ENCODE measurements at places on chromosomes 4 and X.

GRCh38 chrX:54473993-54474859 lies 21.8 kb downstream of the FGD1 start:
- no peak for DNase-seq

- DNase-seq: no peak
Observed at GRCh38 chr4:152448854-152449253, 87.0 kb downstream of the FBXW7 start.

- no peak for DNase-seq
Observed at GRCh38 chr4:84145176-84145575, 353.9 kb downstream of the NKX6-1 start.

GRCh38 chrX:78658845-78659744 lies at the start of gene RTL3:
Gene RTL3, minus strand, starts transcription at chrX:78659328. Its CDS starts 908 bp downstream, at chrX:78658420.
- DNase-seq: no peak

DNA sequence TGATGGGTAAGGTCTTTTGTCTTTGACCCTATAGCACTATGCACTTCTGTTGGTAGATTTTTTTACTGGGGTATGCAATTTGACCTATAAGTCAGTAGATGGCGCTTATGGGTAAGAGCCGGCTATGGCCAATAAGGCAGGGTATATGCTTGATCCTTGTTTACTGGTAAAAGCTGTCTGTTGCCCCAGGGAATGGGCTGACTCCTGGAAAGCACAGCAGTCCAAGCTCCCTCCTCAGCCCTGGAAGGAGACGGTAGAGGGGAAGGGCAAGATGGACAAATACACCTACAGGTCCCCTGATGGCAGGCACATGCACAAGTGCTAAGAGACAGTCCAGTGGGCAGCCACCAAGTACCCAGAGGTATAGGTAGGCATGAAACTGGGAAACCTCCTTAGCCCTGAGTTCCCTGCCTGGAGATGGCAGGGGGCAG lies 63.7 kb downstream of the ADAMTS3 start:
- DNase-seq: no peak

DNA sequence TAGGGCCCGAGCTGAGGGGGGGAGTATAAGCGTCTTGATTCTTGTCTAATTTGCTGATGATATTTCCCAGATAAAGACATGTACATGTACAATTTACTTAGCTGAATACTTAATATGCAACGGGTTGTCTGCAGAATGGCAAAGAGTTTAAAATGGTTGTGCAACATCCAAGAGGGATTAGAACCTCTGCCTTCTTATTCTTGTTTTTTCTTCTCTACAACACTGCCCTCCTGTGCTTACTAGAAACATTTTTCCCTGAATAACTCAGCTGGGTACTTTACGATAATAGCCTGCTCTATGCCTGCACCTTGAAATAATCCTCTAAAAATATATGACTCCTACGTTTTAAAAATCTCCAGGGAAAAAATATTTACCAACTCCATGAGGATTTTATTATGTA lies 41.8 kb downstream of the INTS12 start:
- DNase-seq: no peak

GRCh38 chr4:165716472-165716871 lies 156.6 kb upstream of the TLL1 start:
- no peak for DNase-seq

Data from activated CD4-positive, alpha-beta T cell treated with anti-CD3 and anti-CD28 coated beads, Interleukin-2, amount 50 U/mL, for 4 hours (primary cell).